ENCODE measurements at places on chromosomes 7 and 10.
A peak's percentile ranks its signal among the peaks of the same experiment; 100 is the strongest.

- H3K27me3 ChIP-seq = no peaks in the 10 kb centered on the region
- H3K27ac ChIP-seq = peak overlapping the region; percentile 97
- no peak for DNase-seq
- peaks cover 83% of the 10 kb centered on the region for H3K36me3 ChIP-seq
Observed at GRCh38 chr10:95392681-95393164, 101.9 kb upstream of the PDLIM1 start.

GRCh38 chr10:17214971-17215781 lies 12.9 kb upstream of the VIM start:
- no peak for DNase-seq
- H3K36me3 ChIP-seq = no peaks in the 10 kb centered on the region
- no peak overlapping the region for H3K4me3 ChIP-seq
- peak overlapping the region; percentile 69 for H3K27ac ChIP-seq
- peaks cover 17% of the 10 kb centered on the region for H3K4me1 ChIP-seq

- no peak for DNase-seq
- H3K36me3 ChIP-seq = peaks cover 35% of the 10 kb centered on the region
- peak overlapping the region; percentile 97 for H3K27ac ChIP-seq
- no peaks in the 10 kb centered on the region for H3K27me3 ChIP-seq
Observed at GRCh38 chr10:110510086-110510485, 12.4 kb downstream of the DUSP5 start.

GRCh38 chr10:14142606-14143250 lies 188.0 kb downstream of the FRMD4A start:
- H3K36me3 ChIP-seq = no peaks in the 10 kb centered on the region
- no peaks in the 10 kb centered on the region for H3K4me1 ChIP-seq
- no peak overlapping the region for H3K27ac ChIP-seq
- H3K4me3 ChIP-seq = no peak overlapping the region

DNA sequence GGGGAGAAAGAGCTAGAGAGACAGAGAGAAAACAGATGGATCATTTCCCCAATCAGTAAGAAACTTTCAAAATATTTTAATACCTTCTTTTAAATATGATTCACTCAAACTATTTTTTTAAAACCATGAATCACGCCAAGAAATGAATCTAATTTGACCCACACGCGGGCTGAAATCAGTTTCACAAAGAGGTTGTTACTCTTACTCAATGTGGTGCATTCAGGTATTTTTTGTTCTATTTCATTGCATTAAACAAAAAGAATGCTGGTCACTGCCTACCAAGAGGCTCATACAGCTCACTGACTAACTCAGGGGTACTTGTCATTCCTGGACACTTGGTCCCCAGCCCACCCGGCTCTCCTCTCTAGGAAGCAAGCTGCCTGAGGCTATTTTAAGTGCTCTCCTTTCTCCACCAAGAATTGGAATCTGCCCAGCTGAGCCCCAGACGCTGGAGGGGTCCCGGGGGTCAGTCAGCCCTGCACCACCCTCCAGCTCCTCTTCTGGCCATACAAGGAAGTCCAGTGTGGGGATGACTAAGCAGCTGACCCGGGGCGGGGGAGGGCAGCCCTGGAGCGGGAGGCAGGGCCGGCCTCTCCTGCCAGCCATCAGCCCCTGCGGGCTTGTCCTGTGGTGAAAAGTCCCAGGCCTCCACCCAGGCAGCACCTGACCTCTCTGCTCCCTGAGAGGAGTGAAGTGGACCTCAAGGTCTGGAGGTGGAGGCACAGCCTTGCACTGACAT lies 21.7 kb upstream of the PFKP start:
- H3K36me3 ChIP-seq = no peaks in the 10 kb centered on the region
- peak overlapping the region; percentile 17 for H3K4me3 ChIP-seq
- H3K4me1 ChIP-seq = peaks cover 17% of the 10 kb centered on the region
- H3K27ac ChIP-seq = peak overlapping the region; percentile 76
- H3K27me3 ChIP-seq = no peaks in the 10 kb centered on the region
- peak; percentile 64 for DNase-seq

GRCh38 chr10:95508730-95509129 lies 52.4 kb downstream of the SORBS1 start:
- H3K4me1 ChIP-seq = peaks cover 100% of the 10 kb centered on the region
- H3K36me3 ChIP-seq = no peaks in the 10 kb centered on the region
- peak overlapping the region; percentile 87 for H3K27ac ChIP-seq
- H3K27me3 ChIP-seq = no peaks in the 10 kb centered on the region
- DNase-seq = no peak
- H3K4me3 ChIP-seq = peak overlapping the region; percentile 40

DNA sequence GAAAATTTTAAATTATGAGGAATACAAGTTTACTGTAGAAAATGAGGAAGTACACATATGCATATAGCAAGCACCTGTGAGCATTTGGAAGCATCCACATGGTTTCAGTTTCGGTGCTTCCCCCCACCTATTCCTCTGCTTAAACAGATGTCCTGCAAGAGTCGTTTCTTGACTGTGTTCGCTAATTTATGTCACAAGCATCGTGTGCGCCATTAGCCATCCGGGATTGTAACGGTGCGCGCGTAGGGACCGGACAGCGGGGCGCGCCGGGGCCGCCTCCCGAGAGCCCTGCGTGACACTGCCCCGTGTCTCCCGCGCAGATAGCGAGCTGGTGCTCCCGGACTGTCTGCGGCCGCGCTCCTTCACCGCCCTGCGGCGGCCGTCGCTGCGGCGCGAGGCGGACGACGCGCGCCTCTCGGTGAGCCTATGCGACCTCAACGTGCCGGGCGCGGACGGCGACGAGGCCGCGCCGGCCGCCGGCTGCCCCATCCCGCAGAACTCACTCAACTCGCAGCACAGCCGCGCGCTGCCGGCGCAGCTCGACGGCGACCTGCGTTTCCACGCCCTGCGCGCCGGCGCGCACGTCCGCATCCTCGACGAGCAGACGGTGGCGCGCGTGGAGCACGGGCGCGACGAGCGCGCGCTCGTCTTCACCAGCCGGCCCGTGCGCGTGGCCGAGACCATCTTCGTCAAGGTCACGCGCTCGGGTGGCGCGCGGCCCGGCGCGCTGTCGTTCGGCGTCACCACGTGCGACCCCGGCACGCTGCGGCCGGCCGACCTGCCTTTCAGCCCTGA lies 90.9 kb downstream of the NEURL1 start:
- H3K27me3 ChIP-seq = peaks cover 48% of the 10 kb centered on the region
- peaks cover 21% of the 10 kb centered on the region for H3K4me1 ChIP-seq
- no peak for DNase-seq
- peak overlapping the region; percentile 60 for H3K4me3 ChIP-seq
- peaks cover 13% of the 10 kb centered on the region for H3K36me3 ChIP-seq

DNA sequence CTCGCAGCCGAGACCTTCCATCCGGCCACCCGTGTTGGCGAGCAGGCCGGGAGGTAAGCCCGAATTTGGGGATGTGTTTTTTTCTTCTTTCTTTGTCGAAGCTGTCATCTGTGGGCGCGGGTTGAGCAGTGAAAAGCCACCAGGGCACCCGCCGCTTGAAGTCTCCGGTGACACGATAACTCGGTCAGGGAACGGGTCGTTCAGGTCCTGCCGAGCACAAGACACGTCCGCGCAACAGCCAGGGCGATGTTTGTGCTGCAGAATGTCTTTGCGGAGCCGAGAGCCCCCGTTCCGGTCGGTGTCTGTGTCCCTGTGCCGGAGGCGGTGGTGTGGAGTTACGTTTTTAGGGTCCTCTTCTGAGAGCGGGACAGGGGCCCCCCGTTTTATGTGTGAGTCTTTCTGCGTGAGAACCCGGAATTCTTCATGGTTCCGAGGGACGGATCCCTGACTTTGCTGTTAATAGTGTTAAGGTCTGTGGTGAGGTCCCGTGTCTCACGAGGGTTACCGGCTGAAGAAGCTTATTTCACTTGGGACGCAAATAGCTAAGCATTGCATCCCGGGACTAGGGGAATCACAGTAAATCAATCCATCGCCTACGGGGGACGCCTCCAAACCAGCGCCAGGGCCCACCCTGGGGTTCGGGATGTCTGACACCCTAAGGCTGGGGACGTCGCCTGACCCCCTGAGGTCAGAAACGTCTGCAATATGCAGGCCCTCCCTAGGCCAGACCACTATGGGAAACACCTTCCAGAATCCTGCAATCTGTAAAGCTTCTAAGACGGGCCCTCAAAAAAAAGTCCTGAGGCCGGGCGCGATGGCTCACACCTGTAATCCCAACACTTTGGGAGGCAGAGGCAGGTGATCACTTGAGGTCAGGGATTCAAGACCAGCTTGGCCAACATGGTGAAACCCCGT lies 99.5 kb downstream of the ELFN1 start:
- no peaks in the 10 kb centered on the region for H3K36me3 ChIP-seq
- DNase-seq = no peak
- H3K27ac ChIP-seq = no peak overlapping the region
- H3K4me1 ChIP-seq = no peaks in the 10 kb centered on the region
- no peaks in the 10 kb centered on the region for H3K27me3 ChIP-seq
- H3K4me3 ChIP-seq = no peak overlapping the region
